Smooth muscle cell of the pulmonary artery (primary cell): ENCODE measurements at places on chromosomes 1 and 21. TPM values are rescaled to one million over a fixed set of nuclear protein-coding genes. Genes with fewer than 3 reads are reported as not detected.

Gene MTARC1
- 1.6 and 1.7 TPM in 2 replicates for total RNA-seq

Gene FLG2
- not detected in 2 replicates for total RNA-seq

Gene GJA8
- total RNA-seq: not detected in 2 replicates

Gene TRPM2
- total RNA-seq: under 0.01 TPM in 1 of 2 replicates, not detected in the other

Gene S100A9
- total RNA-seq: 0.56 TPM in 1 of 2 replicates, not detected in the other

Gene PCP4
- total RNA-seq: not detected in 2 replicates

Gene PTPN22
- total RNA-seq: 0.91 and 4.7 TPM in 2 replicates

Gene CGN
- 0.13 TPM in 1 of 2 replicates, not detected in the other for total RNA-seq

Gene SPRR1B
- total RNA-seq: not detected in 2 replicates

Gene ZBTB17
- 26.9 and 34.9 TPM in 2 replicates for total RNA-seq

Gene PRKAA2
- total RNA-seq: 4.4 and 9.8 TPM in 2 replicates

Gene CATSPERE
- 0.72 and 0.73 TPM in 2 replicates for total RNA-seq

Gene ORC1
- total RNA-seq: 0.99 and 1.4 TPM in 2 replicates

Gene LBR
- total RNA-seq: 14.1 and 21.6 TPM in 2 replicates

Gene LCE3E
- total RNA-seq: not detected in 2 replicates

Gene CTBS
- total RNA-seq: 21.1 and 22.9 TPM in 2 replicates

Gene GBP6
- total RNA-seq: not detected in 2 replicates
